ENCODE measurements at places on chromosomes 13 and 19.

DNA sequence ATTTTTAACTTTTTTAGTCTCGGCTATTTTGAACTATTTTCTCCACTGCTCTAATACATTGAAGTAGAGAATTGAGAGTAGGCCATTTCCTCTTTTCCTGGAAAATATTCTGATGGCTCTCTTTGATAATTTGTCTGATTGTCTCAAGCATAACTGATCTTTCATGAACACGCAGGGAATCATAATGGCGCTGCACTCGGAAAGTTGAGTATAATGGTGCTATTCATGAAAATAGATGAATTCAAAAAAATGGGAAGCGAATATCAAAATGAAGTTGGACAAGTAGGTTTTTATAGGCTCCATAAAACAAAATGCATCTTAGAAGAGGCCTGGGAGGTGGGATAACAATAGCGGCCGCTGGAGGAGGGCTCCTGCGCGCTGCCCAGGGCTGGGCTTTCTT is 29.0 kb downstream of the COL4A2 start:
- no peak for DNase-seq

GRCh38 chr13:24747248-24748060 is 16.5 kb upstream of the RNF17 start:
- DNase-seq: no peak

- DNase-seq: no peak
These were observed 83.3 kb upstream of the ZNF536 start for GRCh38 chr19:30288911-30289310.

- DNase-seq: no peak
These were observed 551.0 kb upstream of the NBEA start for GRCh38 chr13:34391076-34391475.

DNA sequence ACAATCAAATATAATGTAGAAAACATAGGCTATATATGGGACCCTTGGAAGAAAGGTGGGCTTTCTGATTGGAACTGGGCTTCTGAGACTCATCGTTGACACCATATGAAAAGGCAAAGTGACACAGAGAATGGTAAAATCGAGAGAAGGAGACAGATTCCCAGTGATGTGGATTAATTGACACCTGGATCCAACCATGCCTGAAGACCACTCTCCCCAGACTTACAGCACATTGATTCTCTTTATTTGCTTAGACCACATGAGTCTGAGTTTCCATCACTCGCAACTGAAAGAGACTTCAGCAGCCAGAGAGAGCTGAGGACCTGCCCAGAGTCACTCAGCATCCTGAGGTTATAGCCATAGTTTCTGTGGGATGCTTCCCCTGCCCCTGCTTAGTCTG is 6.0 kb downstream of the CYP4F11 start:
- DNase-seq: no peak

GRCh38 chr19:54207983-54208783 is 7.5 kb downstream of the RPS9 start:
- DNase-seq: peak; percentile 100

GRCh38 chr19:2049741-2050348 is 1.2 kb downstream of the MKNK2 start:
- peak; percentile 70 for DNase-seq

DNA sequence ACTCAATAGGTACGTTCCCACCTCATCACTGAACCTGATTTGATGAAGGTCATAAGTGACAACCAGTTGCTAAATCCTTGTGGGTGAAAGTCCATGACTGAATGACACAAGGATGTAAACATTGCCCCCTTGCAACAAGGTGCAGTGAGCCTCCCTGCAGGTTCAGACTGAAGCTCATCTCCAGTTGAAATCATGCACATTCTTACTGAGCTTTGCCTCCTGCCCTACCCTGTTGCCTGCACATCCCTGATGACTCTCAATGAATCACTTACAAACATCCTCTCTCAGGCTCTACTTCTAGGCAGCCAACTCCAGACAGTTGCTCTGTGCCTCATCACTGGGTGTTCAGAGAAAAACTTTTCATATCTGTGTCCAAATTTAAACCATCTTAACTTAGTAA is 42.5 kb upstream of the ARGLU1 start:
- no peak for DNase-seq

- peak; percentile 43 for DNase-seq
These were observed 278.5 kb upstream of the HTR2A start for GRCh38 chr13:47175172-47175866.

DNA sequence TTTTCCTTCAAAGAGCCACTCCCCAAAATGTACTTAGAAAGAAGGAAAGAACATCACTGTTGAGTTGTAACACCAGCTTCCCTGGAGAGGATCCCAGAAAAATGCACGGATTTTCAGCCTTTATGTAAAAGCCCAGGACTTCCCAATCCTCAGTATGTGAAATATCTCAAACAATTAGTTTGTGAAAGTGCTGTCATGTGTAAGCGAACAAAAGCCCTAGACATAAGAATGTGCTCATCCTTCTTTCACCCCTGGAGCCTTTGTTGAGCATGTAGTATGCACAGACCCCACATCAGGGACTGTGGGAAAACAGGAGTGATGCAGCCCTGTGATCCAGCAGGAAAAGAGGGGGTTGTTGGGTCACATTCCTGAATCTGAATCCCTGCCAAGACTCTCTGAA is 441.4 kb upstream of the ZNF507 start:
- no peak for DNase-seq

GRCh38 chr19:2103045-2103707 is 6.5 kb downstream of the IZUMO4 start:
- no peak for DNase-seq
